GM12891 (cell line): ENCODE measurements at places on chromosomes 11 and 22.
A peak's percentile ranks its signal among the peaks of the same experiment; 100 is the strongest.

- no peak for DNase-seq
These were observed 185.9 kb upstream of the CCDC90B start for GRCh38 chr11:83471831-83472727.

GRCh38 chr22:47329727-47330650 lies 567.5 kb downstream of the TBC1D22A start:
- no peak for DNase-seq

- DNase-seq, result no peak
These were observed 17.4 kb upstream of the CSNK2A3 start for GRCh38 chr11:11370255-11370961.

- DNase-seq, result no peak
These were observed 2.5 kb upstream of the SORL1 start for GRCh38 chr11:121449626-121450025.

DNA sequence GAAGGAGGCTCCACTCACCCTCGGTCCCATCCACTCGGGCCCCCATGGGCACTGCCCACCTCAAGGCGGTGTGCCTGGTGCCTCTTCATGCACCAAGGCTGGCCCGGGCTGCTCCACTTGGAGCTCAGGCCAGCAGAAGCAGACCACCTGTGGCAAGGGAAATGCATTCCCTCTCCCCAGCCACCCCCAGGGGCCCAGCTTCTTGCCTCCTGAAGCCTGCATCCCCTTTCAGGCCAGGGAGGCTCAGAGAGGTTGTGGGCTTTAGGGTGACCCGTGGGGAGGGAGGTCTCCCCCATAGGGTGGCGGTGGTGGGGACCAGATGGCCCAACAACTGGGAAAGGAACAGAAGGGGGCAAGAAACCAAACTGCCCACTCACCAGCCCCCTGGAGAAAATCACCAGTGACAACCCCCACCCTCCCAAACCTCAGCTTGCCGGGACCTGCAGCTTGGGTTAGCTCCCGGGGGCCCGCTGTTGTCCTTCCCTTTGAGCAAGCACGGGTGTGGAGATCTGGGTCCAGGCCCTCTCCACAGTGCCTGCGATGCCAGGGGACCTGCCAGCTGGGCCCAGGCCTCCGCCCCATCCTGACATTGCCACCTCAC lies 8.4 kb downstream of the CBX6 start:
- no peak for DNase-seq

GRCh38 chr11:46896719-46897406 lies 21.5 kb downstream of the LRP4 start:
- DNase-seq, result peak; percentile 55

DNA sequence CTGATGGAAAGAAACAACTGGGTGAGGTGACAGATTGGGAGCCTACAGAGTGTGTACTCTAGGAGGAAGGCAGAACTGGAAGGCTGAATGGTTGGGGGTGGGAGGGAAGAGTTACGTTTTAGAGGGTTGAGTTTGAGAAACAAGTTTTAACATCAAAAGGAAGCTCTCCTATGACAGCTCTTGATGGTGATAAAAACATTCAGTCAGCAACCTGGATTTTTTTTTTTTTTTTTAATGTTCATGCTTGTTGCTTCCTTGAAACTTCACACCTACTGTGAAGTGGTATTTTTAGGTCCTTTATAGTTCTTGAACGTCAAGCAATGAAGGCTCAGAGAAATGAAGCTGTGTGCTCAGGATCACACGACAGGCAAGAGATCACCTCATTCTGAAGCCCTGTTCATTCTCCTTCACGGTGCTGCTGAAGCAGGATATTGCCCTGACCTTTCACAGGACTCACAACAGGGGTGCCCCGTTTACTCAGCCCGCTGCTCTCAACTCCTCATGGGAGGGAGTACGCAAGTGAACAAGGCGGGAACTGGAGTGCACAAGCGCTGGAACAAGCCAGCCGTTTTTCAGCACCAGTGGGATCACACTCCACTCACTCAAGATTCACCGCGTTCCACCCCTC lies 1.6 kb upstream of the TMEM109 start:
- no peak for DNase-seq

DNA sequence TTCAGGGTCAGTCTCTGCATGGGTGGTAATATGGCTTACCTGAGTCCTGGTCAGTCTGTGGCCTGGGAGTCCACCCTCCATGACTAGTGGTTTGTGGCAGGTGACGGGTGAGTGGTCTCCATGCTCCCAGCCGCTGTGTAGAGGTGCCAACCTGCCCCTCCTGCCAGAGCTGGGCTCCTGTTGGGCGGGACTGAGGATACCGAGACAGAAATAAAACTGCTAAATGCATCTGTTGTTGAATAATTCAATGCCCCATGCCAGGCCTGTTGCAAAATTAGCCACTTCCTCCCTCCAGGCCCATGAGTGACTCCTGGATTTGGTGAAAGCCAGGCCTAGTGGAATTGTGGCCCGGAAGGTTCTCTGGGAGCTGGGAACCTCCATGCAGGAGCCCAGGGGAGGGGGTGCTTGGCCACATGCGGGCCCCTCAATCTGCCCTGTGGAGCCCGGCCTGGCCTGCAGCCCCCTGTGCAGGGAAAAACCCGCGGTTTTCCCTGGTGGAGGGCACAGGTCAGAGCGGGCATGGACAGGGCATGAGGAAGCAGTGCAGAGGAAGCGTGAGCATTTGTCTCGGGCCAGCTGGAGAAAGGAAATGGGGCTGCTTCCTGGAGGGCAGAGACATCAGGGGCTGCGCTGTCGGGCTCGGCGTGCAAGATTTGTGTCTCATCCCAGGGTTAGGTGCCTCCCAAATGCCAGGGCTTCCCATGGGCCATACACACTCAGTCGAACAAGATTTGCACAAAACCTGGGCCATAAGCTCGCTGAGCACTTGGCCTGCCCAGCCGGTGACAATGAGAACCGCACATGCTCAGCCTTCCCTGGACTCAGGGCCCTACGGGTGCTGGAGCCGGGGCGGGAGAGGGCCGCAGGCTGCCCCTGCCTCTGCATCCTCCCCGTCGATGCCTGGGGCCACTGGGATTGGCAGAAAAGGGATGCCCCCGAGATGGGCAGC lies 66.9 kb downstream of the KCNQ1 start:
- peak; percentile 15 for DNase-seq

- DNase-seq, result no peak
These were observed 11.4 kb downstream of the ACO2 start for GRCh38 chr22:41480397-41480735.

DNA sequence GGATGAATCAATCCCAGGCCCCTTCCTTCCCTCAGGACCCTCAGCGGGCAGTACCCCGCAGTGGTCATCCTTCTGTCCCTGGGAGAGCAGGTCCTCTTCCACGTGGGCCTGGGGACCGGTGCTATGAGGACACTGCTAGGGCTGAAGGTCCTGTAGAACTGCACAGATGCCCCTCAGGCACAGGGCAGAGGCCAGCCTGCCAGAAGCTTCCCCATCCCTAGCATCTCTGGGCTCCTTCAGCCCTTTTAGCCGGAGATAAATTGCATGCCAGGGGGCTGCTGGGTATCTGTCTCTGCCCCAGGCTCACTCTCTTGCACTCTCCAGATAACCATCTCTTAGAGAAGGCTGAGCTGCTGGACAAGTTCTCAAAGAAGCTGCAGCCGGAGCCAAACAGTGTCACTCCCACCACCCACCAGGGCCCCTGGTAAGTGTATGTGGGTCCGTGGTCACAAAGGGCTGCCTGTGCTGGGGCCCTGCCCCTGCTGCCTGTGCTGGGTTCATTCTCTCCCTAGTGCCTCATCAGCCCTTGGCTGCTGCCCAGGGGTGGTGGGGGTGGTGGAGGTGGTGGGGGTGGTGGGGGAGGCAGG lies 2.3 kb downstream of the ATG16L2 start:
- DNase-seq, result no peak
